ENCODE measurements at places on chromosomes 3 and 15.

- DNase-seq, result no peak
These were observed 3.3 kb downstream of the CHRNA3 start for GRCh38 chr15:78617516-78617915.

DNA sequence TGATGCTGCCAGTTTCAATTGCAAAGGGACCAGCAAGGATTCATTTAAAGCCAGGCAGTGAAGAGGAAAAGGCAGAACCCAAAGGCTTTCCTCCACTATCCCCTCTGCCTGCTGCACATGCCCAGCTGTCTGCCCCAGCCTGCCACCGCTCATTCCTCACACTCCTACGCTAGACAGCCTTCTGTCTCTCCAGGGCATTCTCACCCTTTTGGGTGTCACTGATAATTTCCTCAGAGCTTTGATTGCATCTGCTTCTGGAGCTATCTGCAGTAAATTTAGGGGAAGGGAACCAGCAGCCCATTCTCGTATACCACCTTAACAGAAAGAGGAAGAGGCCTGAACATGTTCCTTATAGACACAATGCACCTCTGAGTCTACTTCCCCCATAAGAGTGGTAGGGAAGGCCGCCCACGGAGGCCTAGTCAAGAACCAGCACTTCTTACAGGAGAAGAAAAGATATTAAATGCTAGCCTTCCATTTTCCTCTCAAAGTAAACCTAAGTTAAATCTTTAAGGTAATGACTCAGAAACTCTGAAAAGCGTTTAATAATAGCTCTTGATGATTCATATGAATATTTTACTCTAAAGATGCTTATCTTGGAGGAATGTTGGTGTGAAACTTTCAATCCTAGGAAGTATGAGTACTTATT, 20.9 kb downstream of the NUDT16 start:
- no peak for DNase-seq

DNA sequence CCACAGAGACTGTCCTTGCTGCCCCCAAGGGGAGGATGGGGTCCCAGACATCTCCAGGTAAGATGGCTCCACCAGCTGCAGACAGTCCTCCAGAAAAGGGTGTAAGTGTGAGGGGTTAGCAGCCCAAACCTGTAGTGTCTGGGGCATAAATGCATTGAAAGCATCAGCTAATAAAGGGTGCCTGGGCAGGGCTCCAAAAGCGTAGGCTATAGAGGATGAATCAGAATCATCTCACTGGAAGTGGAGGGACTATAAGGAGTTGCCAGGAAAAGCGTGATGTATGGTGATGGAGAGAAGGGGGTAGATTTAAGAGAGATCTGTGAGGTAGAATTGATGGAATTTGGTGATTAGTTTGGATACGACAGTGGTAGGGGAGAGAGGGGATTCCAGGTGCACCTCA, 79.9 kb upstream of the ONECUT1 start:
- no peak for DNase-seq

DNA sequence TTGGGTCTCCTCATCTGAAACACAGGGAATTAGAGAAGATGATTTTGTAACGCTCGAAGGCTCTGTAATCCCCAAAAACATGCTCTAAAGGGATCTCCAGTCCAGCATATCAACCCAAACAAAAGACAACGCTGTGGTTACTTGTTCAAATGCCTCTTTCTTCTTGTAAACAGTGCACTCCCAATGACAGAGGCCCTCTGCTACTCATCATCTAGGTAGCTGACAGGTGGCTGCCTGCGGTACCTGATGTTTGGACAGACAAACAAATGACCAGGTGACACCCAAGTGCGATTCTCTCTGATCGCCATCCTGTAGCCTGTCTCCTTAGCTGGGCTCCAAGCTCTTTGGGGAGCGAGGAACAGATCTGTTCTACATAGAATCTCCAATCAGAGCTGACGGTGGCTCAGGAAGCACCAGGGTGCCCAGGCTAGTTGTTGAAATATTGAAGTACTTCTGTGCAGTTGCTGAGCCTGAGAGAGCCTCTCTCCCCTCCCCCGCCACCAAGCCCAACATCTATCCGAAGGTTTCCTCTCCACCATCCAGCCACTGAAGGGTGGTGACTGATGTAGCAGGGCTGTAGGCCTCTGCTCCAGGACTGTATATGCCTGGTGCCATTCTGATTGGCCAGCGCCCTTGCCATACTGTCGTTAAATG, 238.7 kb downstream of the XXYLT1 start:
- no peak for DNase-seq

- DNase-seq, result no peak
These were observed 41.8 kb downstream of the RAB6B start for GRCh38 chr3:133853925-133854227.

- no peak for DNase-seq
These were observed 266.2 kb downstream of the OPA1 start for GRCh38 chr3:193859195-193859594.

- no peak for DNase-seq
These were observed 349.7 kb downstream of the TUSC7 start for GRCh38 chr3:117059067-117059955.

DNA sequence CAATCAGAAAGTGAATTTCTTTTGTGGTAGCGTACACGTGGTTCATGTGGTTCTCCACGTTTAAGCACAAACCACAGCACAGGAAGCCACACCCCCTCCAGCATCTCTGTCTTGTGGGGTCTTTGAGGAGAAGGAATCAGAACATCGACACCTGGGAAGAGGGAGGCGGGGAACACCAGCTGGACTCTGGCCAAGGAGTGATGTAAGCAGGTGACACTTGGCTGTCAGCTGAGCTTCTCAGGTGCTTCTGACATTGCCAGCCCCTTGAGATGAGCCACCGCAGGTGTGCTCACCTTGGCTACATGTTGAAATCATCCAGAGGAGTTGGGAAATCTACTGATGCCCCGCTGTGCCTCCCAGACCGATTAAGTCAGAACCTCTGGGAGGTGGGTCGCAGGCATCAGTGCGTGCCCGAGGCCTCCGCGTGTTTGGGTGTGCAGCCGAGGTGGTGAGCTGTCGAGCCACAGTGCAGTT, 85.0 kb downstream of the FAM81A start:
- DNase-seq, result no peak

DNA sequence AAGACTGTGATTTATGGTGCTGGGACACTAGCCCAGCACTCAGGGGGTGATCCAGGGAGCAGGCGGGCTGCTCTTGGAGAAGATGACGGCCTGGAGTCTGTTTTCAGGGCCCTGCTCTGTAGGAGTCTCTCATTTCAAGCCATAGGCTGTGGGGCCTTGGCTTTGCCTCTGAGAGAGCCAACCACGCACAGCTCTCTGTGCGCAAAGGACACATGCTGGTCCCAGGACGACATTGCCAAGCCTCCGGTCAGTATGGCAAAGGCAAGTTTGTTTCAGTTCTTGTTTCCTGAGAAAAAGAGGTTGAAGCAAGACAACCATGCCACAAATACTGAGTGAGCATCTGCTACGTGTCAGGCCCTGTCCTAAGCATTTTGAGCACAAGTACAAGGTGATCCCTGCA, 197.1 kb downstream of the EPHB1 start:
- DNase-seq, result no peak

- DNase-seq, result no peak
These were observed 119.4 kb downstream of the SPATA16 start for GRCh38 chr3:173021547-173022185.

- DNase-seq, result no peak
These were observed 163.8 kb upstream of the CDIN1 start for GRCh38 chr15:36415643-36416042.

DNA sequence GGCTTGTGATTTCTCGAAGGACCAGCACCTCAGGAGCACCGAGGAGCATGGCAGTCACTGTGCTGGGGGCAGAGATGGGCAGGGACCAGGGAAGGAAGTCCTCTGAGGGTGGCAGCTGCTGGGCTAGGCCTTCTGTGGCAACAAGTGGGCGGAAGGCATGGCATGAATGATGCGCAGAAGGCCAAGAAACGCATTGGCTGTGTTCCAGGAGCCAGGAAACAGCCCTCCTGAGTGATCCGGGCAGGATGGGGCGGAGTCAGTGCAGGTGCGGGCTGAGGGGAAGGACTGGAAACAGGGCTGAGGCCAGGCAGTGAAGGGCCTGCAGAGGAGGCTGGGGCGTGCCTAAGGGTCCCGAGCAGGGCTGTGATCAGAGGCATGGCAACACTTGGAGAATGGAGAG, 23.6 kb downstream of the MRPS11 start:
- no peak for DNase-seq

DNA sequence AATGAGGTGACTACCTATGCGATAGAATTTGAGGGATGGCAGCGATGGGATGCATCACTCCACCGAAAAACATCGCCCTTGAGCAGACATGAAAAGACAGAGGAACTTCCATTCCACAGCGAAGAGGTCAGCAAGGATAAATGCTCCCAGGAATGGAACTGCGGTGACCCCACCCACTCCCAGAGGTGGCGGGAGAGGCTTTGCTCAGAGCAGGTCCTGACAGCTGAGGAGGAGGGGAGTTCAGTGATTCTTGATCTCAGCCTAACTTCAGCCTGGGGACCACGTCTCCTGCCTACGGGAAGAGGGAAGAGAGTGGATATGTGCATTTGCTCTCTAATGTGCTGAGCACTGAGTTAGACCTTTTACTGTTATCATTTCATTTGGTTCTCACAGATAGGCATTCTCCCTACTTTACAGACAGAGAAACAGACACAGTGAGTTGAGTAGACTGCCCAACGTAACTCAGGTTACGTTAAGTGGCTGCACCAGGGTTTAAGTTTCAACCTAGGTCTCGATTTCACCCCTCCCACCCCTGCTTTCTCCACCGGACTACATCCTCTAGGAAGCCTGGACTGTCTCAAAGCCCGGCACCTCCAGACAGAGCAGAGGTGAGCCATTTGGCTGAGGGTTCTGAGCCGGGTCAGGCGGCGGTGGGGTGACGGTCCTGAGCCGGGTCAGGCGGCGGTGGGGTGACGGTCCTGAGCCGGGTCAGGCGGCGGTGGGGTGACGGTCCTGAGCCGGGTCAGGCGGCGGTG, 170.0 kb downstream of the RAB11A start:
- no peak for DNase-seq

DNA sequence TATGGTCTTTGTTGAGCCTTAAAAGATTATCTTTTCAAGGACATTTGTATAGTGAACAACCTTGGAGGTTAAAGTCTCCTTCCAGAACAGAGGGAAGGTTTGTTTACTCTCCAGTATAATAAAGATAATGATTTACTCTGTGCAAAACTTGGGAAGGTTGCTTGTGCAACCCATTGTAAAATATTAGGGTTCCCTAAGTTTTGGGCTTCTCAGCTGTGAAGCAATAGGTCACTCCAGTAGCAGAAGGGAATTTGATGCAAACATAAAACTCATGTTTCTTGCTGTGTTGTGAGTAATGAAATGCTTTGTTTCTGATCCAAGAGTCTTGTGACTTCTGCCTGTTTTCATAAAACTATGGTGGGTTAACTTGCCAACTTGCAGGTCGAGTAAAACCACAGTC, 177.5 kb downstream of the SUCNR1 start:
- no peak for DNase-seq

- DNase-seq, result no peak
These were observed 423.6 kb upstream of the MDFIC2 start for GRCh38 chr3:70736009-70736408.

DNA sequence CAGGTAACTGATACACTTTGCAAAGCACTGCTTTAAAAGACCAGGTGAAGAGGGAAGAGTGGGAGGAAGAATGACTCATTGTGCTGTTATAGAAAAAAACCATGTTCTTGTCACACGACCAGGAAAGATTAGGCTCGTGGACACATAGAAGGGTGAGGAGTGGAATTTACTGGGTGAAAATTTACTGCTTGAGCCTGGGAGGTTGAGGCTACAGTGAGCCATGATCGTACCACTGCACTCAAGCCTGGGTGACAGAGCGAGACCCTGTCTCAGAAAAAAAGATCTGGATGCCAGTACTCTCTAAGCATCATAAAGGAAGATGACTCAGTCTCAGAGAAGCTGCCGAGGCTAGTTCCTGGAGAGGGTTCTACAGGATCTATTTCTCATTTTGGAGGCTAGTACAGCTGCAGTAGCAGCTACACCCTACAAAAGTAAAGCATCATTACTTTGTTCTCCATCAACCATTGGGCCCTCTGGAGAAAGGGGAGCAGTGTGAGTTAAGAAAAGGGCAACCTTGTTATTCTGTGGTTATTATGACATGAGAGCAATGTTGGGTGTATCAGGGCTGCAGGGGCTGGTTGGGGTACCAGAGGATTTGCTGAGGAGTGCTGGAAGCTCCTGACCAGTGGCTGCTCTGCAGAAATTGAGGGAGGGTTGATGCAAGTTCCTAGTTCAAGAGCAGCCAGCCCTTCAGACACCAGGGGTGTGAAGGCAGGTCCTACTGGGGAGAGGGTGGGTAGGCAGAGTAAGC, 75.4 kb downstream of the CMTM8 start:
- DNase-seq, result no peak

GRCh38 chr3:53160660-53161449, at the start of gene PRKCD:
Gene PRKCD (plus strand): TSS chr3:53161209. CDS start chr3:53178423, 17,214 bp downstream.
- peak; percentile 93 for DNase-seq

DNA sequence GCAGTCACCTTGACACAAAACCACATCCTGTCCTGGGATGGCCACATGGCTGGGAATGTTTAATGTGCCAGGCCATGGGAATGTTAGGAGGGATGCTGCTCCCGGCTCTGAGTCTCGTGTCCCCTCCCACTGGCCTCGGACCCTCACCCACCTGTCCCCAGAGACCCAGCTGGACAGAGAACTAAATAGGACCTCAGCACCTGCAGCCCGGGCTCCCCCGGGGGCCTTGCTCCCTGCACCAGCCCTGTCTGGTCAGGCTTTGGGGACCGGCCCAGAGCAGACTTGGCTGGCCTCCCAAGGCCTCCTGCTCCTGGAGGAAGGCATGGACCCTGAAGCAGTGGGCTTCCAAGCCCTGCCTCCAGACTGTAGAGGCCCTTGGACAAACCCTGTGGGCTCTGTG, 100.0 kb upstream of the IQSEC1 start:
- DNase-seq, result peak; percentile 68

GRCh38 chr15:74403588-74403919, 30.2 kb downstream of the SEMA7A start:
- no peak for DNase-seq

DNA sequence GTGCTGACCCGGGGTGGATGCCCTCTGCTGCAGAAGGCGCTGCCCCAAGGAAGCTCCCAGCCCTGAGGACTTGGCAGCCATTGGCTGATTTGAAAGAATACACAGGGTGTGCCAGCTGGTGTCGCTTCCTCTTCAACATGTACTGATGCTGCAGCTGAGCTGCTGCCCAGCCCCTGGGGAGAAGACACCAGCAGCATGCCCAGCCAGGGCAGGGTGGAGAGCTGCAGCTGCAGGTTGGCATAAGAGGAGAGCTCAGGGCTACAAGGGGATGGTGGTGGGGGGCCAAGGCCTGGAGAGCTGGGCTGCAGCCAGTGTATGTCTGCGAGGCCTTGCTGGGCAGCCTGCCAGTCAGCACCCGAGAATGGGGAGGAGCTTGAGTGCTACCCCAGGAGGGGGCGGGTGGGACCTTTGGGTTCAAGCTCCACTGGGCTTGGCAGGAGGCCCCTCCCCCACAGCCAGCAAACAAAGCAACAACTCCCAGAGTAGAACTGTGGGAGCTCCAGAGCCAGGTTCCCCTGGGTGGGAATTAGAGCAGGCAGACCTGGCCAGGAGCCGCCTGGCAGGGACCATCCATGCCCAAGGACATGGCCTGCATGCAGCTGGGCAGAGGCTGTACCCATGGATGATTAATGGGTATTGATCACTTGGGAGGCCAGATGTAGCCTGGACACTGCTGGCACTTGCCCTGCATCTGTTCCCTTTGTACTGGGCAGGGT, 9.2 kb upstream of the SEMA4B start:
- peak; percentile 82 for DNase-seq

- DNase-seq, result no peak
These were observed 312.1 kb downstream of the SLC9A9 start for GRCh38 chr3:143535994-143536784.

Data from aorta (tissue), 5 donors.